ENCODE measurements at places on chromosomes 5 and 9. TPM values are rescaled to one million over a fixed set of nuclear protein-coding genes. Genes with fewer than 3 reads are reported as not detected.

Gene LCN12
- total RNA-seq = 2.1 TPM

Gene TMOD1
- total RNA-seq = 0.60 TPM

Gene PTGDS
- not detected for total RNA-seq

Gene ALDH1A1
- total RNA-seq = not detected

Gene FAT2
- total RNA-seq = not detected

Gene TMEM8B
- total RNA-seq = 3.4 TPM

Gene FCN2
- not detected for total RNA-seq

Gene MAMDC4
- total RNA-seq = 18.5 TPM

Gene GNA14
- total RNA-seq = not detected

Gene CNTNAP3
- not detected for total RNA-seq

Gene POU5F2
- 0.51 TPM for total RNA-seq

Gene COL23A1
- 0.11 TPM for total RNA-seq

All from activated CD8-positive, alpha-beta T cell treated with anti-CD3 and anti-CD28 coated beads for 36 hours (primary cell).